ENCODE measurements at places on chromosomes 5 and 9.

GRCh38 chr9:79980432-79980831 lies 408.7 kb downstream of the TLE4 start:
- DNase-seq: peak; percentile 65

- no peak for DNase-seq
Measured at GRCh38 chr5:158265346-158265745, 406.4 kb upstream of the CLINT1 start.

- no peak for DNase-seq
Measured at GRCh38 chr5:147439254-147439653, 70.6 kb downstream of the DPYSL3 start.

DNA sequence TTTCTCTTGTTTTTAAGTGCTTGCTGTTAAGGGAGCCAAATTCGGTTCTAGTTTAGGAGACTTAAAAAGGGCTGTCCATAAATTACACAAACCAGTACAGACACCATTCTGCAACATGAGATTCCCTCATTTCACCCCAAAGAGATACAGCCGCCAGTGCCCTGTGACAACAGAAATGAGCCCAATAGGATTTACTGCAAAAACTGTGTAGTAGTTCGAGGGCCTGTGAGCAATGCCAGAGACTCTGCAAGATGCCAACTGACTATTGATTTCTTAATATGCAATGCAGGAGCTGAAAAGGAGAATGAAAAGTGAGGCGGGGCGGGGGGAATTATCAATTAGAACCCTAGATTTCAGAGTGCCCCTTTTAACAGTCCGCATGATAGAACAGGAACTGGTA lies 5.7 kb upstream of the C5orf15 start:
- no peak for DNase-seq

- DNase-seq: no peak
Measured at GRCh38 chr5:161850491-161850890, 2.6 kb downstream of the GABRA1 start.

- no peak for DNase-seq
Measured at GRCh38 chr9:93126151-93126781, 7.8 kb downstream of the NINJ1 start.

DNA sequence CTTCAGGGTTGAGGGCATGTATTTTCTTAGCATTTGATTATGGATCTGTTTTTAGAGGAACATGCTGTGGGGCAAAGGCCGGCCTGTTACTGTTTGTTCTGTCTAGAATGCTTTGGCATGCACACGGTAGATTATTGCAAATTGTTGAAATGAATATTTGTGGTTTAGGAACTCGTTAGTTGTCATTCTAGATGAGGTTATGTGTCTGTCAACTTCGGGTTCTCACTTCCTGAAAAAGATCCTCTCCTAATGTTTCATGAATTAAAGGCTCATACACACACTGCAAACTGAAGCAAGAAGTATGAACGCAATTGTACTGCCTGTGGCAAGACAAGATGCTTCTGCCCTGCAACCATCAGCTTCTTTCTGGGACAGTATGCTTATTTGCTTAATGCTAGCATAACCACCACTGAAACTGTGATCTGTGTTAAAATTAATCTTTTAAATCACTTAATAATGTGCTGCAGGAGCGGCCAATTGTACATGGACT lies 99.6 kb downstream of the BASP1 start:
- peak; percentile 58 for DNase-seq

- peak; percentile 34 for DNase-seq
Measured at GRCh38 chr9:88673886-88674285, 138.9 kb downstream of the NXNL2 start.

DNA sequence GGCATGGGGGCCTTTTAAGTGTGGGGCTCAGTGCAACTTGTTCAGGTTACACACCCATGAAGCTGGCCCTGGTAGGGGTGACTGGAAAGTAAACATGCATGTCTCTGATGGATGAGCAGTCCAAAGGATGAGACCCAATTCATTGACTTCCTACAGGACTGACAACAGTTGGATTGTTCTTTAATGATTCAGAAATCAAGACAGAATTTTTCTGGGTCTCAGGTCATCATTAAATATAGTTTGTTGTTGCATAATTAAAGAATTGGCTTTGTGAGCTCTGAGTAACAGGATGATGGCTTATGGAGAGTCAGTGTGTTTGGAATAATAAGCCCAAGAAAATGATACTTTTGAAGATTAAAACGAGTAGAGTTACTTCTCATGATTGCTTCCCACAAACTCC lies 604.2 kb upstream of the CLINT1 start:
- no peak for DNase-seq

- peak; percentile 89 for DNase-seq
Measured at GRCh38 chr9:119289740-119290433, 79.3 kb downstream of the BRINP1 start.

- DNase-seq: no peak
Measured at GRCh38 chr9:79565245-79565644, 6.5 kb upstream of the TLE4 start.

DNA sequence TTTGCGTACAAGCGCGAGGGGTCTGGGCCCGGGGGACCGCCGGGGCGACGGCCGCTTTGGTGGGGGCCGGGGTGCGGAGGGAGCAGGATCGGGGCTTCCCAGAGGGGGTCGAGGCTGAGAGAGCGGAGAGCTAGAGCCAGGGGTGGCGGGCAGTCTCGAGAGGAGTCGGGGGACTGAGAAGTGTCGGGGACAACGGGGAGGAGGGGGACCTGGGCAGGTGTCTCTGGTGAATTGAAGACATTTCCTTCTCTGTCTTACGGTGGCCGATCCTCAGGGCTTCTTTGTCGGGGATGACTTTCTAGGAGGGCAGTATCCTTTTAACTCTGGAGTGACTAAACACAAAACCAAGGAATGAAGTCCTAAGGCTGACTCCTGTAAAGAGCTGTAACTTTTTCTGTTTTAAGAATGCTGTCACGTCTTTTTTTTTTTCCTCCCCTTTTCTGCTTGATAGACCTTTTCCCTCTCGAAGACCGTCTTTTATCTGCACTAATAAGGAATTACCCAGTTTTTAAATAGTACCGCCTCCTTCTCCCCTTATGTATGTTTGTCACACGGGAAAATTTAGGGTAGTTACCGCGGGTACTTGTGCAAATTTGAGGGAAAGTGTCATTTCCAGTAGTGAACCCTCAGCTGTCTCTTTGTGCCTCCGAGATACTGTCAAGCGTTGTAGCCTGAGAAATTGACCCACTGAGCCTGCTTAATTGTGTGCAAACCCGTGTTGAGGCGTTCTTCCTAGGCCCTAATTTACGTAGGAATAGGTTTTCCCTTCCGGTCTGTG lies 822 bp downstream of the DENND4C start:
- DNase-seq: peak; percentile 71

DNA sequence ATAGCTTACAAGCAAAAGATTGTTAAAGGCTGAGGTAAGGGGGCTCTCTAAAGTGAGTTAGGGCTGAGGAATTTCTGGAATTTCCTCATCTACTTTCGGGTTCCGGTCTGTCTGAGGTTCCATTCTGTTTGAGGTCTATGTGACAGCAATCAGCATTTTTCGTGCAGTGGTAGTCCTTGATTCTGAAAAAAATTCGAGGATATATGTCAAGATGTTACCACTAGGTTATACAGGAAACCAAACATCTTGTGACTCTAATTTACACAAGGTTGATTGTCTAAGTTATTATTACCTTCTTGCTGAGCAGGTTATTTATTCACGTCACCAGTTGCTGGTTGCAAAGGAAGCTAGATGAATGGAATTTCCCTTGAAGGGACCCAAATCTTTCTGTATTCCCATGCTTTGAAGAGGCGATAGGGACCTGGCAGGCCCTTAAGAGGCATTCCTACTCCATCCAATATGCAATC lies 35.2 kb downstream of the RLN2 start:
- peak; percentile 2 for DNase-seq

GRCh38 chr5:116650544-116650943 lies 75.9 kb upstream of the SEMA6A start:
- DNase-seq: no peak

- no peak for DNase-seq
Measured at GRCh38 chr9:95750725-95751519, 124.6 kb upstream of the ERCC6L2 start.

- peak; percentile 3 for DNase-seq
Measured at GRCh38 chr5:41721516-41721915, 148.7 kb downstream of the OXCT1 start.

GRCh38 chr9:14750821-14751220 lies 28.3 kb upstream of the CER1 start:
- no peak for DNase-seq

- no peak for DNase-seq
Measured at GRCh38 chr5:22352493-22352892, 500.7 kb downstream of the CDH12 start.

- no peak for DNase-seq
Measured at GRCh38 chr5:84286662-84287061, 98.0 kb downstream of the EDIL3 start.

GRCh38 chr9:114452219-114453165 lies 52.8 kb downstream of the WHRN start:
- DNase-seq: peak; percentile 15

DNA sequence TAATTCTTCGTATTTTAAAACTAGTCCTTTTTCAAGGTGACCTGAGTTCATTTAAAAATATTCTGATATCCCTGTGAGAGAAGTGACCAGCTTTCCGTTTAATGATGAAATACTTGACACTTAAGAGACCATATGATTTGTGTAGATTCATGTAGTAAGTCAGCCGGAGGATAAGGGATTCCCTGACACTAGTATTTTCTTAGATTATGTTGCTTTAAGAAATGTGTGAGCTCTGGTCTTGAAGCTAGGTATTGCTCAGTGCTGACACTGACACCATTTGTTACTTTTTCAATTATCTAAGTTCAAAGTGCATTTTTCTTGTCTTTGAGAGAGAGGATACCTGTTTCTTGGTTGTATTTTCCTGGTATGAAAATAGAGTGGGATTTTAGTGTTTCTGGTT lies 4.2 kb downstream of the NIPBL start:
- DNase-seq: no peak

- DNase-seq: peak; percentile 60
Measured at GRCh38 chr5:92633875-92634487, 947.0 kb downstream of the NR2F1-AS1 start.

DNA sequence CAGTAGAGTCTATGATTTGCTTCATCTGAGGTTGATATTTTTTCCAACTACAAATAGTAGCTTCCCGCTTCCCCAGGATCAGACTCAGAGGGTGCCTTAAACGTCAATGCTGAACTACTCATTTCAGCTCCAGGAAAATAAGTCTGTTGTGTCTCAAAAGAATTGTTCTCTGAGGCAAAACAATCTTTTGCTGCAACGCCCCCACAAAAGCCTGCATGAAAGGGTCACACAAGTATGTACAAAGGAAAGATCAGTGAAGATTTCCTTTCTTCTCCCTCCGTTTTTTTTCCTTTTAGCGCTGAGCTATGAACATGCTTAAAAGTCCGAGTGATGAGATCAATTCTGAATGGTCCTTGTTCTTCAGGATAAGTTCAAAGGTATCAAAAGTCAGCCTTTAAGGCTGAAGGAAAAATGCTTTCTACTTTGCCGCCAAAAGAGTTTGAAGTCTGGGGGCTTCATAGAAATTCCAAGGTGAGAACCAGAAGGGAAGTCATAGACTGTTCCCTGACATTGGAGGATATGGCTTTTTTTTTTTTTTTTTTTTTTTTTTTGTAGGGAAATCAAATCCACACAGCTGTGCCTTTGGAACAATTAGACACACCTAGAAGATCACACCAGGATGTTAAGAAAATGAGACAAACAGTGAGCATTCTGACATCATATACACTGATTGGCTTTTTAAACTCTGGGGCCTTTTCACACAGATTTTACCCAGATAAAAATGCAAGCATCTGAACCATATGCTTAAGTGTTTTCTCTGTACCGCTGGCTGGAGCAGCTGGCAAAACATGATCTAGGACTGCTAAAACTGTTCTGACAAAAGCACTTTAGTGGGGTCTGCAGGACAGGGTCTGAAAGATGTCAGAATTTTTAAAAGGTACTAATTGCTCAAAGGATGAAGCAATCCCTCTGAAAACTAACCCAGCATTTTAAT lies 329.3 kb downstream of the ENC1 start:
- peak; percentile 52 for DNase-seq

DNA sequence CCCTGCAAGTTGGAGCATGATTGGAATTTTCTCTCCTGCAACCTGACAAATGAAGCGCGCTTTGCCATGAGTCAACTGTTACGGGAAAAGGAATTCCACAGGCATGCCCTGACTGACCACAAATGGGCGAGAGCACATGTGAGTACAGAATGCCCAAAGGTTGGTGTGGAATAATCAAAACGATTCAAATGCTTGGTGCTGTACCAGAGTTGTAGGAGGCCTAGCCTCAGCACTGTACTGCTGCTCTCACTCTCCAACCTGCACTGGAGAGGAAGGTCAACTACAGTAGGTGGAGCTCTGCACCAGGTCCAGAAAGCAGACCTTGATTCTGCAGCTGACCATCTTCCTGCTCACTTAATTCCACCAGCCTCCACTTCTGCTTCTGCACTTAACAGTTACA lies 406.9 kb upstream of the ACTBL2 start:
- no peak for DNase-seq

GRCh38 chr5:119367502-119368237 lies 11.9 kb downstream of the TNFAIP8 start:
- DNase-seq: no peak

GRCh38 chr9:136235171-136235570 lies 10.4 kb downstream of the QSOX2 start:
- no peak for DNase-seq

DNA sequence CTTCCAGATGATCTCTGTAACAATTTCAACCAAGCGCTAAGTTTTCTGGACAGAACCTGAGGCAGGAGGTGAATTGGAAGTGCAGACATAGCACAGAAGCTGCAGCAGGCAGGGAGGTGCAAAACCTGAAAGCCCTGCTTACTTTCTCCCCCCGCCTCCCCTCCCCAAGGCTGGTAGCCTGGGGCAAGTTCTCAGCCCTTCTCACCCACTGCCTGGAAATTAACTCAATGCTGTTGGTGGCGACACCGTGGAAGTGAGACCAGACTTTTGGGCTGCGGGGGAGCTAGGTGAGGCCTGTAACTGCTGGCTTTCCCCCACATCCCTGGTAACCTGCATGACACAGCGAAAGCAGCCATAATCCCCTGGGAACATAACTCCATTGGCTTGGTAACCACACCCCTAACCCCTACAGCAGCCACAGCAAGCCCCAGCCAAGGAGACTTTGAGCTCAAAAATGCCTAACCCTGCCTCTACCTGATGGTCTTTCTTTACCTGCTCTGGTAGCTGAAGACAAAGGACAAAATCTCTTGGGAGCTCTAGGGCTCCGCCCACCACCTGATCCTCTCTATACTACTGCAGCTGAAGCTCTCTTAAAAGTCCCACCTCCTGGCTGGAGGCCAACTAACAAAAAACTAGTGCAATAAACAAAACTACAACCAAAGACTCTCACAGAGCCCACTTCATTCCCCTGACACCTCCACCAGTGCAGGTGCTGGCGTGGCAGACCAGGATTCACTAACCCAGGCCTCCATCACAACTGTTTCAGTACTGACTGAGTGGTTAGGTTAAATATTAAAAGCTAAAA lies 11.9 kb upstream of the OR13C8 start:
- no peak for DNase-seq
